ENCODE measurements at places on chromosomes 1 and 21.
A peak's percentile ranks its signal among the peaks of the same experiment; 100 is the strongest.

DNA sequence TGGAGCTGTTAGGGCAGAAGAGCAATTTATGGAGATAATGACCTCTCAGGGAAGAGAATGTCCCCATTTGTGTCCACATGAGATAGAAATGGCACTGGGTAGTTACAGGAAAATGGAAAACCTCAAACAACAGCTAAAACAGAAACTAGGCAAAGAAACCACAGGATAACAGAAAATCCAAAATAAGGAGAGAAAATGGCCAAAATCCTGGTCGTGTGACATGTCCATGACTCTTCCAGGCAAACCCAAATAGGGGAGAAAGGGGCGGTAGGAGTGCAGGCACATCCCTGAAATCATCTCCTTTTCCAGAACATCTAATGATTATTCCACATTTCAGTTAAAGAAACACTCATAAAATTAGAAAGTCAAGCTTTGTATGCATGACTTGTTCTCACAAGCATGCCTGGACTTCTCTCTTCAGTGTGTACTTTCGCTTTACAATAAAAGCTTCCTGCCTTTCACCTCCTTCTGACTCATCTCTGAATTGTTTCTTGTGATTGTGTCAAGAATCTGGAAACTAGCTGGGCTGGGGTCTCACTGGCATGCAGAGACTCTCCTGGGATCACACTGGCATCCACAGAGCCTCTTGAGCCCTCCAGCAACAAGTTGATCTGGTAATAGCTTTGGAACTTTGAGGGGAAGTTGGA is 171.4 kb upstream of the ZP4 start:
- peak; percentile 64 for DNase-seq

- DNase-seq = no peak
Measured at GRCh38 chr1:32255072-32256071, 4.3 kb downstream of the LCK start.

- peak; percentile 89 for DNase-seq
Measured at GRCh38 chr1:185441605-185442004, 124.6 kb upstream of the IVNS1ABP start.

- DNase-seq = no peak
Measured at GRCh38 chr21:37994211-37994610, 78.0 kb upstream of the KCNJ6 start.

- DNase-seq = peak; percentile 85
Measured at GRCh38 chr1:215543191-215543606, 23.9 kb upstream of the KCTD3 start.

- no peak for DNase-seq
Measured at GRCh38 chr1:236289492-236290131, 7.9 kb upstream of the ERO1B start.

- DNase-seq = no peak
Measured at GRCh38 chr21:14878971-14879370, 185.8 kb downstream of the NRIP1 start.

GRCh38 chr1:212703991-212704564 is 4.4 kb upstream of the BATF3 start:
- no peak for DNase-seq

GRCh38 chr1:12159816-12160215 is 7.0 kb upstream of the TNFRSF1B start:
- DNase-seq = no peak

DNA sequence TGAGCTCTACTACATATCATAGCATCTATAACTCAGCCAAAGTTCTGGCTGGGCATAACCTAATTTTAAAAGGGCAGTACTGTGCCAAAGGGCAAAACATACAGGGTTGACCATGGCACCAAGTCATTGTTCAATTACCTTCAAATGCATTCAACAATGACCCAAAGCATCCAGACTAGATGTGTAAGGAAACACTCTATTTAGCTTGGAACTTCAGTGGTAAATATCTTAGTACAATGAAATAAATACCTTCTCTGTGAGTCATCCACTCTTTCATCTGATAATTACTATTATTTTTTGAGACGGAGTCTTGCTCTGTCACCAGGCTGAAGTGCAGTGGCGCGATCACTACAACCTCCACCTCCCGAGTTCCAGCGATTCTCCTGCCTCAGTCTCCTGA is 70.0 kb downstream of the NVL start:
- DNase-seq = peak; percentile 10

- DNase-seq = peak; percentile 28
Measured at GRCh38 chr1:53766831-53767405, 28.0 kb upstream of the GLIS1 start.

DNA sequence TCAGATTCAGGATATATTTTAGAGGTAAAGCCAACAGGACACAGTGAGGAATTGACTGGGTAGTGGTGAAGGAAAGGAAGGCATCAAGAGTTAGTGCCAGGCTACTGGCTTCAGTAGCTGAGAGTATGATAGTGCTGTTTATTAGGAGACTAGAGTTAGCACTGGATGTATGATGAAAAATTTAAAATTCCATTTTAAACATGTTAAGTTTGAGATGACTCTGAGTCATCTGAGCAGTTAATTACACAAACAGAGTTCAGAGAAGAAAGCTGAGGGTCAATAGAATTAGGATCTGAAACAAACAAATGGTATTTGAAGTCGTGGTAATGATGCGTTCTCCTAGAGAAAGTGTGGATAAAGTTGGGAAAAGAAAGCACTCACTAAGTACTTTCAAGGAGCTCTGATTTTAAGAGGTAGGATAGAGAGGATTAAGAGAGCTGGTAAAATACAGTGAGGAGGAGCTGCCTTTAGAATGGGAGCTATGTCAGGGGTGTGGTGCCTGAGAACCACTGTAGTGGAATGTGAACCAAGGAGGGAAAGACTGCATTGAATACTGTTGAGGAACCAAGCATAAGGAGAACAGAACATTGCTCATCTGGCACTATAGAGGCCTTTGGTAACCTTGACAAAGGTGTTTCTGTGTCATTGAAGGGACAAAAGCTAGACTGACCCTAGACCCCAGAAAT is 21.7 kb upstream of the SHCBP1L start:
- no peak for DNase-seq
